ENCODE measurements at places on chromosomes 7 and 10.

DNA sequence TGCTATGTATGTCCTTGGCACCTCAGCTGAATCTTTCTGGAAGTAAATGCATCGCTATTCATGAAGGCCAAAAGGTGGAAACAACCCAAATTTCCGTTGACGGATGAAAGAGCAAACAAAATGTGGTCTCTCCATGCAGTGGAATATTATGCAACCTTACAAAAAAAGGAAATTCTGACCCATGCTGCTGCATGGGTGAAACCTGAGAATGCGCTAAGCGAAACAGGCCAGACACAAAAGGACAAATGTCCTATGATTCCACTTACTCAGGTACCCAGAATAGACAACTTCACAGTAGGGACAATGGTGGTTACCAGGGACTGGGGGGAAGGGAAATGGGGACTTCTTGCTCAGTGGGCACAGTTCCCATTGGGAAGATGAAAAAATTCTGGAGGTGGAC is 158.8 kb downstream of the CAMK1D start:
- no peak for DNase-seq

DNA sequence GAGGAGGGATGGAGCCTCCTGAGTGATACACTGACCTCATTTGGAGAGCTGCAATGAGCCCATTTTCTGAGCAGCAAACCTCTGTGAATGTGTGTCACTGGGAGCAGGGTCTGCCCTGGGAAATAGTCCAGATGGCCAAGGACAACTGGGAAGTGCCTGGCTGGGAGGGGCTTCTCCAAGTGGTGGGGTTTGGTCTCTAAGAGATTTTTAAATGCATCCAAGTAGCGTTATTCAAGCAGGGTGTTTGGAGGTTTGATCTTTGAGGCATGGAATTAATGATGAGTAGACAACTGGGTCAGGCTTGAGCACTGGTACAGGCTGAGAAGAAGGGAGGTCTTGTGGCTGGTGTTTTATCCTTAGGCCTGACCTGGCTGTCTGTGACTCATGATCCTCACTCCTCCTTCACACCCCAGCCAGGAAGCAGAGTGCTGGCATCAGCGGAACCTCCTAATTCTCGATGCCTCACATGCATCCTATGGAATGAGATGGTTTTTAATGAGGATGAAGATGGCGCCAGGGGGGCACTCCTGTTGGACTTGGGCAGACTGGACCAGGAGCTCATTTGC is 3.3 kb downstream of the GOLGA7B start:
- DNase-seq = no peak

GRCh38 chr10:25178411-25178810 is 3.6 kb downstream of the GPR158 start:
- no peak for DNase-seq

DNA sequence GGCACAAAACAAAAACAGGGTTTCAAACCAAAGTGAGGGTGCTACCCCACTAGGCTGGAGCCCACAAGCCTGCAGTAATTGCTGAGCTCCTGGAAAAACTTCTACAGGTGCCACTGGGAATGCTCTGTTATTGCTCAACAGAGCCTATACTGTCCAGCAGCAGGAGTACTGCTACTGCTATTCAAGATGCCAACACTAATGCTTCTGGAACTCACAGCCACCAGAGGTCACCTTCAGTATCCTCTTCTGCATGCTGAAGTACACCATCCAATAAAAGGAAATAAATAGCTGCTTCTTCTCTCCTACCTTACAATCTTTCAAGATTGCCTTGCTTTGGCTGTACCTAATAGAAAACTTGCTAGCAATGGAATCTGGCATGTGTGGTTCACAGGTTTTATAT is 222.0 kb downstream of the LRRN3 start:
- no peak for DNase-seq

GRCh38 chr7:3825491-3825890 is 524.4 kb downstream of the SDK1 start:
- no peak for DNase-seq
